ENCODE measurements at places on chromosomes 11 and 22.
A peak's percentile ranks its signal among the peaks of the same experiment; 100 is the strongest.

GRCh38 chr11:76415073-76415472 lies 29.7 kb upstream of the EMSY start:
- no peak for DNase-seq

- DNase-seq: no peak
Measured at GRCh38 chr22:17911887-17912286, 112.5 kb downstream of the MICAL3 start.

DNA sequence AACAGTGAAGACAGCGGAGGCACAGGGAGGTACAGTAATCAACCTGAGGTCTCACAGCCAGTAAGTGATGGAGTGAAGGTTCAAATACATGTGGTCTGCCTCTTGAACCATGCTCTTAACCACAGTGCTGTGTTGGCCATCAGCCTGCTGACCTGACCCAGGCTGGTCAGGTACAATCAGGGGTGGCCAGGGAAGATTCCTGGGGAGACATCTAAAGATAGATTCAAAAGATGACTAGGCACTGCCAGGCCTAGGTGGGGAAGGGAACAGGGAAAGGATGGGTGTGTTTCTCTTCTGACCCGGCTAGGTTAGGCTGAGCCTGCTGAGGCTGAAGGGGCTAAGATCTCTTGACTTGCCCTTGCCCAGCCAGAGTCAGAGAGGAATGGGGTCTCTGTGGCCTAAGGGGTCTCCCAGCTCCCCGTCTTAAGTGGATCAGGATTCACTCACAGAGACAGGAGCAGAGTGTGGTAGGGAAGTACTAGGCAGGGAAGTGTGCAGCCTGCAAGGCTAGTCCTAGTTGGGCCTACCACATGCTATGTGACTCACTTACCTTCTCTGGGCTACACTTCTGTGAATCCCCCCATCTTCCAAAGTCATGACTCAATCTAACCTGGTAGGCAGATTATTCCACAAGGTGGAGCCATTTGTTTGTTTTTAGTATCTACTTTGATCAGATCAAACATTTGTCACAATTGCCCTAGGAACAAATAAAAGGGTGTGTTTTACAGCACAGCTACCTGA lies 10.4 kb upstream of the SREBF2 start:
- peak; percentile 69 for DNase-seq

DNA sequence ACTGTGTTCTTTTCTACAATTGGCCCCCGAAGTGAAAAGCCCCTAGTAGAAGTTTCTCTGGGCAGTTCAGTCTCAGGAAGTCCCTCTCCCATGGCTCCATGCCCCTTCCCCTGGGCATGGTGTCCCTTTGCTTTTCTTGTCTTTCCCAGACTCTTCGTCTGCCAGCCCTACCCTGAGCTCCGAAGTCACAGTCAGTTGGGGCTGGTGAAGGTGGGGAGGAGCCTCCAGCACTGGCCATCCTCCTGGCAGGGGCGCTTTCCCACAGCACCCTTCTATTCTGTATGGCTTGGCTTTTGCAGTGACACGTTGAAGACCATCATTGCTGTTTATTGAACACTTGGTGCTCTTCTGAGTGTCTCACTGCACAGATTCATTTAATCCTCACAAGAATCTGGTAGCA lies 195.1 kb upstream of the CADM1 start:
- no peak for DNase-seq

DNA sequence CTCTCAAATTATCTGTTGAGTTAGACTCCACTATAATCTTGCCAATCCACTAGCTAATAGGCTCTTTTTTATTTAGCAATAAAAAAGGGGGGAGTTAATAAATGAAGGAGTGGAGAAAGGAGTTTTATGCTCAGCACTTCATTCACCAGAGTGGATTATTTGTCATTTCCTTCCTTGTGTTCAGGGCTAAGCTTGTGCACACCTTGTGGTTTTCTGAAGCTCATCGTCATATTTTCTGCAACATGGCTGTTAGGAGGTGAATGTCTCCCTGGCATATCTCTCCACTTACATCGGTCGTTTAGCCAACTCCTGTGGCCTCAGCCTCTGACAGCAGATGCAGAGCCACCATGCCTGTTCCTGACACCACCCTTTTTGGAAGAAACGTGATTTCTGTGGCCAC lies 83.9 kb upstream of the MTNR1B start:
- DNase-seq: no peak

- DNase-seq: peak; percentile 89
Measured at GRCh38 chr11:86741839-86742805, 58.2 kb upstream of the PRSS23 start.

DNA sequence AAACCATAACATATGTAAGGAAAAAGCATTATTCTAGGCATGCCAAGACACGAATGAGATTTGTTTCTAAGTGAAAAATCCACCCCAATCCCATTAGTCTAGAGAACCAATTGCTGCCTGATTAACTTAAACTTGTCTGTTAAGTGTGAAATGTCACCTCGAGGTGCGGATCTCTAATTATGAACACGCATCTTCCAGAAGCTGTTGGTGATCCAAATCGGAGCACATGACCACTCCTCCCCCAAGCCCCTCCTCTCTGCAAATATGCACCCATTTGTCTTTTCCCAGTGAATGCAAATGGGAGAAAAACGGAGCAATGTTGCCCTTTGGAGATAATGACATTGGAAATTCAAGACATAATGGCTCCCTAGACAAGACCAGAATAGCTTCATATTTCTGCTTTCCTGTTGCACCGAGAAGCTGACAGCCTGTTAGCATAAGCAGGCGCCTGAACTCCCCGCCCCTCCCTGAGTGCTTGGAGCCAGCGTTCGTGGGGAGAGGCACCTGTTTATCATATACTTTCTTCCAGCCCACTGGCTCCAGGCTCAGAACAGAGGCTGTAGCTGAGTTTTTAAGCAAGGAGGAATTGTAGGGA lies 6.0 kb upstream of the FXYD6 start:
- DNase-seq: no peak

DNA sequence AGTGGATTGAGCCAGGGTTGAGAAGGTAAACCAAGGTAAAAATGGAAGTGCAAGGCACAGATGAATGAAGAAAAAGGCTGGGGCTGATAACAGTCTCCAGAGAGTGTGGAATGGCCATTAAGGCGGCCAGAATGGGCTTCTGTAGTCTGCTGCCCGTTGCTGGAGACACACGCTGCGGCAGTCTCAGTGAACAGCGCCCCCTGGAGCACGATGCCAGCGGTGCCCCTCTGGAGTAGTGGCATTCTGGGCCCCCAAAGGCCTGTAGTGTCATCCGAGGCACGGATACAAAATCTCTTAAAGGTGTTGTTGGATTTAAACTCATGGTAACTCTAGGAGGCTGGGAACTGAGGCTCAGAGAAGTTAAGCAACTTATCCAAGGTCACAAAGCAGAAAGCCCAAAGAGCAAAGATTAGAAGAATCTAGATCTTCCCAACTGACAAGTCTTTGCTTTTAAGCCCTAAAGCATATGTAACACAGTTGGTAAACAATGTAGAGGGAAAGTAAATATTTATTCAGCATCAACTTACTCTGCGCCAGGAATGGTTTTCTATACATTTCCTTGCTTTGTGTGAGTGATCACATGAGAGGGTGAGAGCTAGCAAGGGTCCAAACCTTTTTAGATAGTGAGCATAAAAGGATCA lies 18.2 kb downstream of the KCNJ1 start:
- DNase-seq: peak; percentile 42

GRCh38 chr22:47805394-47805935 lies 1043.0 kb downstream of the TBC1D22A start:
- DNase-seq: no peak

DNA sequence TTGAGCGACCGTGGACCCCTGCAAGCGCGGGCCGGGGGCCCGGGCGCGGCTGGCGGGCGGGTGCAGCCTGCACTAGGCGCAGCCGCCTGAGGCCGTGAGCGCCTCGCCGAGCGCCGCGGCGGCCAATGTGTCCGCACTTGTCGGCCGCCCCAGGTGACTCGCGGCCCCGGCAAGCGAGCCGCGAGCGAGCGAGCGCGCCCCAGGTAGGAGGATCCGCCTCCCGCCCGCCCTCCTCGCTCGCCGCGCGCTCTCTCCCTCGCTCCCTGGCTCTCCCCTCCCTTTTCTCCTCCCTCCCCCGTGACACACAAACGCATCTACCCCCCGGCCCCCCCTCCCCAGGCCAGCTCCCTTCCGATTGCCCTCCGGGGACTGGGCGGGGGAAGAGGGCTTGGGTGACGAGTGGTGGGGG lies at the start of gene WNT7B:
Gene WNT7B (minus strand): TSS at position 160 of the 409 bp plus-strand sequence. CDS start 408 bp downstream, outside the sequence.
- DNase-seq: no peak

DNA sequence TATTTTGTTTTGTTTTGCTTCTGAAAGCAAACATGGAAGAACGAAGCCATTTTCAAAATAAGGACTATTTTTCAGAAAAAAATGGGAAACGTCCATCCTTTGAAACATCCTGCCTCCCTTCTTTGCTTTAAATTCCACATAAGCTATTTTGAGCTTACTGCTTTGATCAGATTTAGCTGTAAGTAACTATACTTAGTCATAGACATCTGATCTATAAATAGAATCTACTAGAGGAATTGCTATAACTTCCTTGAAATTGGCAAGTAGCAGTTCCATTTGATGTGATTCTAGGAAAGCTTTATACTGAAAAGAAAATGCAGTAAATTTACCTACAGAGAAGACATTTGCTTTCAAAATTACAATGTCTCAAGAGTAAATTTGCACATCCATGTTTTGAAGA lies 305.8 kb downstream of the TTC28 start:
- peak; percentile 12 for DNase-seq

- DNase-seq: peak; percentile 59
Measured at GRCh38 chr11:75867778-75868374, 52.9 kb downstream of the UVRAG start.

DNA sequence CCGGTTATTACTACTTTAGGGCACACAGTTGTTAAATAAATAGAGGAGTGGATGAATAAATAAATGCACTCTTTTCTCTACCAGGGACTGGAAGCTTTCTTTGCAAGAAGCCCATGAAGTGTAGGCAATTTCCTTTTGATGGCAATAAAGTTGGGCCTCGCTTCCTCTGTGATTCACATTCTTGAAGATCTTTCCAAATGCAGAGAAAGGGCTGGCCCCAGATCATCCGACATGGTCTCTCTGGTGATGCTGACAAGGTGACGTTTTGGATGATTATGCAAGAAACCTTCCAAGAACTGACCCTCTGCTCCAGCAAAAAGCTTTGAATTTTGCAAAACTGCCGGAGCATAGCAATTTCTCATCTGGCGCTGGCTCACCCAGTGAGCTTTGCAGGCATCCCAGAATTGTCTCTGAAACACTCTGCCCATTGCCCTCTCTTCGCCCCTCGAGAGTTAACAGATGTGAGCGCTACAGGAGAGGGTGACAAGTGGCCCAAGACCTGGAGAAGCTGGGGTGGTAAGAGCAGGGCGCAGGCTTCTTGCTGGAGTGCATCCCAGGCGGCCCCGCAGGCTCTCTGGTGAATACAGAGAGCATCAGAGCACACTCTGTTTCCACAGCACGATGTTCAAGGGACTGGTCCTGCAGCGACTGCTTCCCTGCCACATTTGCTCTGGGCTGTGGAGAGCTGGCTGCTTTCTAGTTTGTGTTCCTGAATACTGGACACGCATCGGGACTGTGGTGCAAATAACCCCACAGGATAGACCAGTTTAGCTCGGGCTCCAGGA lies 11.5 kb upstream of the IFT27 start:
- no peak for DNase-seq

- DNase-seq: no peak
Measured at GRCh38 chr11:88431675-88432341, 94.3 kb upstream of the CTSC start.

- no peak for DNase-seq
Measured at GRCh38 chr11:97764605-97765004, 1256.1 kb upstream of the CNTN5 start.

DNA sequence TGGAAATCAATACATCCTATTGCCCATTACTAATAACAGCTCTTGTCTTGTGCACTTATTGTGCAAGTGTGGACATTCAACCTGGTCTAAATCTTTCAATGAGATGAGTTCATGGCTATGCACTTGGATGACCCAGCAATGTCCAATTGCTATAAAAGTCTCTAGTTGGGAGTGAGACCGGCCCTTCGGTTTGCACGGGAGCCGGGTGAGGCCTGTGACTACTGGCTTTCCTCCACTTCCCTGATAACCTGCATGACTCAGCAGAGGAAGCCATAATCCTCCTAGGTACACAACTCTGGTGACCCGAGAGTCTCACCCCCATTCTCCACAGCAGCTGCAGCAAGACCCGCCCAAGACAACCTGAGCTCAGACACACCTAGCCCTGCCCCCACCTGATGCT lies 135.9 kb upstream of the PAX6 start:
- DNase-seq: no peak

- DNase-seq: no peak
Measured at GRCh38 chr11:126862664-126863243, 137.8 kb downstream of the KIRREL3 start.

DNA sequence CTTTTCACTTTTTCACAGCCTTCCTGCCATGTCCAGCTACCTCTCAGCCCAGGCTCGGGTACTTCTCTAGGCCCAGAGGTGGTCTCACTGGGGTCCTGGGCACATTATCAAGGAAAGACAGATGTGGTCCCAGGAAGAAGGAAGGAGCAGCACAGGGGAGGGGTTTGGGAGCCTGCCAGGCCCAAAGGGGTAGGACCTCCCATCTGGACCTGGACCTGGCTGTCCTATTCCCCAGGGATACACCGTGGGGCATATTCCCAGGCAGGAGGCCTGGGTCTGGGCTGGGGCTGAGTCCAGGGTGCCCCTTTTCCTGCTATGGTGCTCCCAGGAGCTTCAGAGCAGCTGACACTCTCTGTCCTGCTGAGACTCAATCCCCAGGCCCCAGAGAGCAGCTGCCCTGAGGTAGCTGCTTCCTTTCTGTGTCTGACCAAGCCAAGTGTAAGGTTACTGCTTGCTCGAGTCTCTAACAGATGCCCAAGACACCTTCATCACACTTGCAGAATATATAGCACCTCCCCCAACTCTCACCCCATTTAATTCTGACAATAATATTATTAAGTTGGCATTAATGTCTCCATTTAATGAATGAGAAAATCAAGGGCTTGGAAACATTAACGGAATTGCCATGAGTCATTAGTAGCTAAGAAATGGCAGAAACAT lies 232.0 kb downstream of the BUD13 start:
- DNase-seq: no peak

DNA sequence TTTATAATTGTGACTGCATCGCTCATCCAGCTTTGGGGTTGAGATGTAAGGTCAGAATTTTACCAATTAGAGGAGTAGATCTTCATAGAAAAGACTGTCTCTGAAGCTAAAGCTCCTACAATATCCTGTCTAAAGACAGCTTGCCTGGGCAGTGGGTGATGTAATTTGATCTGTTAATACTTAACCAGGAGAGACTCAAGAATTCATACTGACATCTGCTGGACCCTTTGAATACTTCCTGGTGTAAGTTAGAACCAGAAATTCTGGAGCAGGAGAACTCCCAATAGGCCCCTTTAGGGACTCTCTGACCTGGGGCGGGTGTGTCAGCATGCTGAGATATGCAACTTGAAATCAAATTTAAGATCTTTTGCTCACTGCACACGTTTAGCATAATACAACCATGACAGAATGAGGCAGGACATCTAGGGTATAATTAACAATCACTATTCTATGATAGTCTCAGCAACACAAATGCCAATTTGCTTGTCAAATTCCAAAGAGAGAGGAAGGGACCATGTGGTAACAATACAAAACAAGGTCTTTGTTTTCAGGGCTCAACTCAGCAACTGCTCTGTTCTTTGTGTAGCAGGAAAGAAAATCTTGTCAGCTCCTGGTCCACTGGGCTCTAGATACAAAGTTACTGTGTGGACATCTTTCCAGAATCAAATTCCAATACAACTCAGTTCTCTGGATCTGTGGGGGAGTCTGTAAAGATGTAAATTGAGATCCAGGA lies 143.9 kb downstream of the INSC start:
- DNase-seq: no peak

- DNase-seq: no peak
Measured at GRCh38 chr11:93655581-93656255, 5.8 kb upstream of the CEP295 start.

GRCh38 chr11:115471367-115471766 lies 32.8 kb downstream of the CADM1 start:
- no peak for DNase-seq
